Spleen (tissue), 13 donors: ENCODE measurements at places on chromosomes 7 and 10. TPM values are rescaled to one million over a fixed set of nuclear protein-coding genes. Genes with fewer than 3 reads are reported as not detected.

The CYP2C19 gene
- polyA plus RNA-seq = not detected

GRCh38 chr10:115209133-115209532, 116.0 kb downstream of the ATRNL1 start:
- no peak for DNase-seq
- no peak overlapping the region for H3K4me3 ChIP-seq
- H3K27me3 ChIP-seq = no peaks in the 10 kb centered on the region

The VAX1 gene
- polyA plus RNA-seq = not detected

The HMX2 gene
- not detected for polyA plus RNA-seq

DNA sequence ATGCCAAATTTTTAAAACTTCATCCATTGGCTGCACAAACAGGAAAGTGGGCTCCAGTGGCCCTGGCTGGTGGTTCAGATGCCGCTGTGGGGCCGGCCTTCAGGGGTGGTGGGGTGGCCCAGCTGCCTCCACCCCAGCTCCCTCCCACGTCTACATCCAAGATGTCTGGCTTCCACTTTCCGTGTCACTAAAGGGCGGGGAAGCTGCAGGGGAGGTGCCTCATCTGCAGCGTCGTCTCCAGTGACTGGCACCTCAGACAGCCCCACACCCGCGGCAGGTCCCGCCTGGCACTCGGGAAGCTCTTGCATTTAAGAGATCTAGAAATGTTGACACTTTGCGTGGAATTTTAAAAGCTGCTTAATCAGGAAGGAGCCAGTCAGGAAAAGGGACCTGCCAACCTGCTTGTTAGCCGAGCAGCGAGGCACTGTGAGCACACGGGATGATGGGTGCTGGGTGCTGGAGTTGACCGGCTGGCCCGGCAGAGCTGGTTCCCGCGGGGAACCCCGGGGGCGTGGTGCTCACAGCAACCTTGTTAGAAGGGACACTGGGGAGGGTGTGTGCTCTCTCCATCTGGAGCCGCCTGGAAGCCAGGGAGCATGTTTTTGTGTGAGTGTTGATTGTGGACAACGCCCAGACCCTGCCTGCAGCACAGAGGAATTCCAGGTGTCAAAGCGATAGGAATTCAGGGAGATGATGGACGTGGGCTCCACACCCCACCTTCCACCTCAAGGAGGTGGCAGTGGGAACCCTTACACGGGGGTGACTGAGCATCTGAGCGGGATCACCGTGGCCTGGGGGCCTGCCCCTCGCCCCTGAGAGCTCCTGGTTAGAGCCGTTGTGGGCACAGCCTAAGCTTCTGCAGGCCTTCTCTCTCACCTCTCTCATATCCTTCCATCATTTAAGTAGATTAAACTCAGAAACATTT, 320.5 kb downstream of the PTPRN2 start:
- no peaks in the 10 kb centered on the region for H3K4me1 ChIP-seq
- H3K27me3 ChIP-seq = peaks cover 12% of the 10 kb centered on the region
- H3K36me3 ChIP-seq = no peaks in the 10 kb centered on the region
- H3K27ac ChIP-seq = no peak overlapping the region
- DNase-seq = peak; percentile 62

DNA sequence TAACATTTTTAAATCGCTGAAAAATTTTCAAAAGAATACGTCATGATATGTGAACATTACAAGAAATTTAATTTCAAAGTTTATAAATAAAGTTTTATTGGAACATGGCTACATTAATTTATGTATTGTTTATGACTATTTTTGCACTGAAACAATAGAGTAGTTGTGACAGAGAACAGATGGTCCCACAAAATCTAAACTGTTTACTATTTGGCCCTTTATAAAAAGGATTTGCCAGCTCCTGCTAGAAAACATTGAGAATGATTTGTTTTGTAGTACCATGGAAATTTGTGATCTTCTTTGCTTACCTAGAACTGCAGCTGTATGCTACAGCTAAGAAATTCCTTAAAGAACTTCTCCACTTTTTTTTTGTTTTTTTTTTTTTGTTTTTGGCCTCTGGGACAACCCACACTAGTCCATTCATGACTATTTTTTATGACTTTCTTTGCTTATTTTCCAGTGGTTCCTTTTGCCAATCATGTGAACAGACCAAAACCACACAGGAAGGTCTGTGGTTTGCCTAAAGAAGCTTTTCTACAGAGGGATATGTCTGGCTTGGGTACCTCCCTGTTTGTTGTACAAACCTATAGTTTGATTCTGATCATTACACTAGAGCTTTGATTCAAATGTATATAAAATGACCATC, 55.7 kb downstream of the ST7 start:
- H3K27me3 ChIP-seq = no peaks in the 10 kb centered on the region
- H3K4me1 ChIP-seq = peaks cover 6% of the 10 kb centered on the region
- no peaks in the 10 kb centered on the region for H3K36me3 ChIP-seq
- H3K4me3 ChIP-seq = no peak overlapping the region
- DNase-seq = no peak

The NXPH1 gene
- not detected for polyA plus RNA-seq

The HHEX gene
- polyA plus RNA-seq = 57.5 TPM

The DUSP5 gene
- polyA plus RNA-seq = 17.2 TPM

- DNase-seq = no peak
- no peaks in the 10 kb centered on the region for H3K27me3 ChIP-seq
- H3K4me3 ChIP-seq = no peak overlapping the region
- H3K36me3 ChIP-seq = no peaks in the 10 kb centered on the region
- peak overlapping the region; percentile 25 for H3K27ac ChIP-seq
- no peaks in the 10 kb centered on the region for H3K4me1 ChIP-seq
These were observed 110.5 kb downstream of the JCAD start for GRCh38 chr10:29948881-29949355.

The TRPV6 gene
- polyA plus RNA-seq = 0.16 TPM

The PAPOLB gene
- polyA plus RNA-seq = not detected

The NACAD gene
- polyA plus RNA-seq = 1.0 TPM

- no peaks in the 10 kb centered on the region for H3K4me1 ChIP-seq
- DNase-seq = no peak
- H3K27ac ChIP-seq = peak overlapping the region; percentile 0
- H3K36me3 ChIP-seq = peaks cover 9% of the 10 kb centered on the region
These were observed 11.9 kb downstream of the TMEM106B start for GRCh38 chr7:12222889-12223579.

GRCh38 chr7:71009636-71010035, 122.3 kb upstream of the GALNT17 start:
- H3K4me1 ChIP-seq = no peaks in the 10 kb centered on the region
- no peak for DNase-seq
- no peak overlapping the region for H3K4me3 ChIP-seq
- H3K27me3 ChIP-seq = no peaks in the 10 kb centered on the region

DNA sequence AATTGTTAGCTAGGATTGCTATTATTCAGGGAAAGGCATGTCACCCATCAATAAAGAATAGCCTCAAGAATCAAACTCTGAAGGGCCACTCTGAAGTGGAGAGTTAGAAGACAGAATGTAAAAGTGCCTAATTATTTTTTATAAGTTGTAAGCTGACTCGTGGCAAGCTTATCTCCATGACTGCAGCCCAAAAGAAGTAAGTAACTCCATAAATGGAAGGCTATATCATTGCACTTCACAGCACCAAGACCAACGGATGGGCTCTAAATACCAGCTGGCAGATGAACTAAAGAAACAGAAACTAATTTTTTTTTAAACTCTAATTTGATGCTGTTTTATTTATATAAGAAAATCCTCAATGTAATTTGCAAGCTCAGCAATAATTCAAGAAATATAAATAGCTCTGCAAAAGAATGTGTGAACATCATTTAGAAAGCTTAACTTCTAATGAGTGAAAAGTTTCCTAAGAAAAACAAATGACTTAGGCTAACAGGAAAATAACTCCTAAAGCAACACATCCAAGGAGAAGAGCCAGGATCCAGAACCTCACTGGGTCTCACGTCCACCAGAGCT, 165.5 kb downstream of the SNX13 start:
- H3K27me3 ChIP-seq = no peaks in the 10 kb centered on the region
- no peak overlapping the region for H3K27ac ChIP-seq
- H3K4me1 ChIP-seq = no peaks in the 10 kb centered on the region
- no peaks in the 10 kb centered on the region for H3K36me3 ChIP-seq
- DNase-seq = no peak

DNA sequence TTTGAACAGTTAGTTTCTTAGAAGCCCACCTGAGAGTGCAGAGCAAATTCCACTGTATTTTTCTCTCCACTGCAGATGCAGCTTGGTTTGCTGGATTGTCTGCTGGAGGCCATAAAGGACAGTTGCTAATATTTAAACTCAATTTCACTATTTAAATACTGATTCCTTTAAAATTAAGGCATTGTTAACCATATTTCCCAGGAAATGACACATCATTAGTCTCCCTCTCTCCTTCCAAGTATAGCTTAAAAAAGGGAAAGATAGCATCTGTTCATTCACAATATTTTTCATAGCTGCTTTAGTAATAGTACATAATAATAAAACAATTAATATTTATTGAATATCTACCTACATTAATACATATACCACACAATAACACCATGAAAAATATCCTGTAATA, 252.9 kb downstream of the HGF start:
- no peak overlapping the region for H3K27ac ChIP-seq
- H3K4me3 ChIP-seq = no peak overlapping the region
- no peak for DNase-seq
- H3K27me3 ChIP-seq = no peaks in the 10 kb centered on the region
- no peaks in the 10 kb centered on the region for H3K36me3 ChIP-seq

The AIMP2 gene
- polyA plus RNA-seq = 14.9 TPM

The AHCYL2 gene
- polyA plus RNA-seq = 3.1 TPM

The VIPR2 gene
- 0.41 TPM for polyA plus RNA-seq

- no peak overlapping the region for H3K4me3 ChIP-seq
- no peaks in the 10 kb centered on the region for H3K4me1 ChIP-seq
- no peak for DNase-seq
These were observed 125.0 kb upstream of the GJD4 start for GRCh38 chr10:35480142-35480541.

The SFR1 gene
- polyA plus RNA-seq = 9.8 TPM

GRCh38 chr10:70518695-70519094, 40.1 kb downstream of the PALD1 start:
- H3K4me3 ChIP-seq = no peak overlapping the region
- no peaks in the 10 kb centered on the region for H3K36me3 ChIP-seq
- DNase-seq = no peak
- H3K27me3 ChIP-seq = no peaks in the 10 kb centered on the region
- H3K27ac ChIP-seq = no peak overlapping the region

GRCh38 chr7:65812281-65812680, 60.6 kb upstream of the VKORC1L1 start:
- DNase-seq = no peak
- no peaks in the 10 kb centered on the region for H3K27me3 ChIP-seq
- peaks cover 6% of the 10 kb centered on the region for H3K36me3 ChIP-seq
- H3K27ac ChIP-seq = no peak overlapping the region
- no peaks in the 10 kb centered on the region for H3K4me1 ChIP-seq
- H3K4me3 ChIP-seq = no peak overlapping the region

- H3K27ac ChIP-seq = no peak overlapping the region
- DNase-seq = peak; percentile 63
- H3K27me3 ChIP-seq = no peaks in the 10 kb centered on the region
- no peak overlapping the region for H3K4me3 ChIP-seq
- peaks cover 76% of the 10 kb centered on the region for H3K36me3 ChIP-seq
These were observed 10.6 kb downstream of the ZMIZ2 start for GRCh38 chr7:44759246-44759645.

The HIPK2 gene
- polyA plus RNA-seq = 1.7 TPM

DNA sequence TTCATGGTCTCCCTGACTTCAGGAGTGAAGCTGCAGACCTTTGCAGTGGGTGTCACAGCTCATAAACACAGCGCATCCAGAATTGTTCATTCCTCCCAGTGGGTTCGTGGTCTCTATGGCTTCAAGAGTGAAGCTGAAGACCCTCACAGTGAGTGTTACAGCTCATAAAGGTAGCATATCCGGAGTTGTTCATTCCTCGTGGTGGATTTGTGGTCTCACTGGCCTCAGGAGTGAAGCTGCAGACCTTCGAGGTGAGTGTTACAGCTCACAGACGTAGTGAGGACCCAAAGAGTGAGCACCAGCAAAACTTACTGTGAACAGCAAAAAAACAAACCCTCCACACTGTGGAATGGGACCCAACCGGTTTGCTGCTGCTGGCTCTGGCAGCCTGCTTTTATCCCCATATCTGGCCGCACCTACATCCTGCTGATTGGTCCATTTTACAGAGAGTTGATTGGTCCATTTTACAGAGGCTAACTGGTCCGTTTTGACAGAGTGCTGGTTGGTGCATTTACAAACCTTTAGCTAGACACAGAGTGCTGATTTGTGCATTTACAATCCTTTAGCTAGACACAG, 308.8 kb downstream of the PTPRN2 start:
- no peak overlapping the region for H3K27ac ChIP-seq
- H3K36me3 ChIP-seq = no peaks in the 10 kb centered on the region
- no peaks in the 10 kb centered on the region for H3K4me1 ChIP-seq
- no peak overlapping the region for H3K4me3 ChIP-seq
- H3K27me3 ChIP-seq = no peaks in the 10 kb centered on the region

DNA sequence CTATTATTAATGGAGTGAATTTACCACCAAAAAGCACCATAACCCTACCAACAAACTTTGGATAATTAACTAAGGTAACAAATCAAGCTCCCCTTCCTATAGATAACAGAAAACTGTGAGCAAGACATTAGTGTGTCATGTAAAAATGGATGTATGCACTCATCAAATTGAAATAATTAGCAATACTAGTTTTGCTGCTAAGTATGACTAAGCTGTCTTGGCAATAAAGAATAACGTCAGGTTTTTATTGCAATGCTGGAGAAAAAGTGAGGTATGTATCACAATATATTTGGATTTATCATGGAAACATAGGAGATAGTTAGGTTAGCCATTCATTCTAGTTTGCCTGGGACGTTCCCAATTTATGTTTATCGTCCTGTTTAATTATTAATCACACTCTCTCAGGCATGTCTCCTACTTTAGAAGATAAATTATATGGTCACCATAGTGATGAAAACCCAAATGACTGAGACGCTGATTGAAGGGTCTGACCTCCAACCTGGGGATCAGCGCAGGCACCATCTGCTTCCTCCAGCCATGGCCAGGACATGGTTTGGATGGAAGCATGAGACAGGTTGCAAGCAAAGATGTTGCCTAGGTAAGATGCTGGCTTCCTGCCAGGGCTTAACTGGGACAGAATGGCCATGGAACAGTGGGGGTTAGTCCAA, 125.6 kb downstream of the FANK1 start:
- H3K4me3 ChIP-seq = no peak overlapping the region
- H3K4me1 ChIP-seq = no peaks in the 10 kb centered on the region
- no peak for DNase-seq
- H3K27ac ChIP-seq = no peak overlapping the region

GRCh38 chr7:36884910-36885309, 160.6 kb upstream of the AOAH start:
- no peak for DNase-seq
- no peak overlapping the region for H3K4me3 ChIP-seq
- peaks cover 98% of the 10 kb centered on the region for H3K36me3 ChIP-seq
- H3K27me3 ChIP-seq = no peaks in the 10 kb centered on the region

The SLC26A3 gene
- polyA plus RNA-seq = not detected

- DNase-seq = no peak
- H3K4me3 ChIP-seq = no peak overlapping the region
- H3K27ac ChIP-seq = no peak overlapping the region
- no peaks in the 10 kb centered on the region for H3K36me3 ChIP-seq
- H3K27me3 ChIP-seq = no peaks in the 10 kb centered on the region
- H3K4me1 ChIP-seq = no peaks in the 10 kb centered on the region
These were observed 207.8 kb downstream of the TAX1BP1 start for GRCh38 chr7:27947586-27948278.
